Esophagus mucosa (tissue), 1 donor: ENCODE measurements at places on chromosomes 2 and 18. TPM values are rescaled to one million over a fixed set of nuclear protein-coding genes. Genes with fewer than 3 reads are reported as not detected.

DNA sequence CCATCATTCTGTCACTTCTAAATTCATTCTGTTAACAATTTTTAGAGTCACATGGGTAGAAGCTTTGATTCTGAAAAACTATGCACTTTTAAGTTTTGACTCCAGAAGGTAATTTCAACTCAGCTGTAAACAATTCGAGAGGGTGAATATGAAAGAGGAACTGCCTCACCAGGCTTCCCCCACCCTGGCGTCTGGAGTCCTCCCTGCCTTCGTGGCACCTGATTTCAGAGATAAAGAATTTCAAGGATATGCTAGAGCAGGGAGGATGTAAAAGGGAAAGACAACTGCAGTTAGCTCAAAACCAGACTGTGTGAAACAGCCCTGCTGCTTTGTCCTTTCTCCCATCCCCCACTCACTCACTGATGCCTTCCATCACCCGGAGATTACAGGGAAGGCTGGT lies 40.7 kb downstream of the ONECUT2 start:
- no peak for ATAC-seq

- peak; percentile 70 for ATAC-seq
Measured at GRCh38 chr2:157173740-157174184, 83.7 kb upstream of the GALNT5 start.

DNA sequence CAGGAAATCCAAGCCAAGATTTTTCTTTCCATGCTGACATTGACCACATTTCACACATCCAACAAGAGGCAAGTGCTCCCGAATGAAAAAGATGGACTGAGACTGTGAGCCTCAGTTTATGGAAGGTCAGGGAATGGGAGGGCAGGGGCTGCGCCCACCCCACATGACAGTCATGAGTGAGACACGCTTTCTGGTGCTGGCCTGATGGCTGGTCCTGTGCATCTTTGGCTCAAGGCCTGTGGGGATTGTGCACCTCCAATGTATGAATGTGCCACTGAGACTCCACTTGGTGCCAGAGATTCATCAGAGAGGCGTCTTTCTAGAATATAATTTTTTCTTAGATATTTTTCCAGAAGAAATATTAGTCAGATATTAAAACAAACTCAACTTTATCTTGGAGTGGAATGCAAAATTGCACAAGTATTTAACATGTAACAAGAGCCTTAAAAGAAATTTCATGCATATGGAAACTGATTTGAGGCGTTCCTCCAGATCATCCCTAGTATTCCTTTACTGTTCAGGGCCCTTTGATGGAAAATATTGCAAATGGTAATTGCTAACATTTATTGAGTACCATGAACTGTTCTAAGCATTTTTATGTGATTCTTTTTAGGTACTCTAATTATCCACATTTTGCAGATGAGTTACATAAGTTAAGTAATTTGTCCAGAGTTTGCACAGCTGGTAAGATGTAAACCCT lies 87.3 kb upstream of the GPR45 start:
- no peak for ATAC-seq

DNA sequence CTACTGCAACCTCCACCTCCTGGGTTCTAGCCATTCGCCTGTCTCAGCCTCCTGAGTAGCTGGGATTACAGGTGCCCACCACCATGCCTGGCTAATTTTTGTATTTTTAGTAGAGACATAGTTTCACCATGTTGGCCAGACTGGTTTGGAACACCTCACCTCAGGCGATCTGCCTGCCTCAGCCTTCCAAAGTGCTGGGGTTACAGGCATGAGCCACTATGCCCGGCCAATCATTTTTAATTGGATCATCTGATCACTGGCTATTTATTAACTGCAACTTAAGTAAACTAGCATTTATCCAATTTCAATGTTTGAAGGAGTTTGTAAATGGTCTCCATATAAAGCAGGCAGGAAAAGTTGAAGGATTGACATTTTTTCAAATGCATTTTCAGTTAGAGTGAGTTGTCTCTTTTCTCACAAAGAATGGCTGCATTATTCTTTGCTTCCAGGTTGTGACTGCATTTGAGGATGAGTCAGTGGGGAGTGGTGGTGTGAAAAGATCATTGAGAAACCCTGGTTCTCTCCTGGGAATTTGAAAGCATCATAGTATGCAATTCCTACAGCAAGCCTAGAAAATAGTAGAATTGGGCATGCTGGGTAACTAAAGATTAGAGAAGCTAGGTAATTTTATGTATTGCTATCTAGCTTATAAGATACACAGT lies 431.1 kb upstream of the ZEB2 start:
- ATAC-seq = peak; percentile 80

- ATAC-seq = no peak
Measured at GRCh38 chr18:61817086-61817485, 75.7 kb downstream of the RNF152 start.

DNA sequence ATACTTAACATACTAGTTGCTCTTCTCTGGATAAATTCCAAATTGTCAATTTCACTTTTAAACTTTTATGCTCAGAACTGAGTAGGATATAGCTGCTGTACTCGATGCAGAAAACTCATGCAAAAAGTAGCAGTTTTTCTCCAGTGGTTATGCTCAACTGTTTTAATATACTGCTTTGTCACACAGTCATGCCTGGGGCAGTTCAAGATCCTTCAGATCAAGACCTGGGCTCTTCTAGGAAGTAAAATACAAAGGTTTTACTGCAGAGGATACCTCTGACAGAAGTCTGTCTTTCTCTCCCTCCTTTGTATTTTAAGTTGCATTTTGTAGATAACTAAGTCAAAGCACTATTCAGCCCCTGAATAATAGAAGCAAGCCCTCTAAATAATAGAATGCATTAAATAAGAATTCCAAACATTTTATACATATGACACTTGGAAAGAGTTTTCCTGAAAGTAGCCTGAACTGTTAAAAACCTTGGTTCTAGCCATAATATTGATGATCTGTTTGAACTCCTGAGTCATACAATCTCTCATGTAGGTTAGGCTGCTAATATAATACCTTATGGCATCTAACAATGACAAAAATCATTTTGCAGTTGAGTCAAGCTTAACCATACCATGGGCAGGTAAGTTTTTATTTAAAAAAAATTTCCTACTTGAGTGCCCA lies 183.3 kb upstream of the TRIB2 start:
- no peak for ATAC-seq

GRCh38 chr2:148885988-148886387 lies 11.0 kb downstream of the KIF5C start:
- no peak for ATAC-seq

GRCh38 chr2:64342195-64343099 lies 111.5 kb upstream of the LGALSL start:
- ATAC-seq = no peak

GRCh38 chr2:56313500-56313921 lies 129.7 kb downstream of the CCDC85A start:
- ATAC-seq = no peak

- ATAC-seq = no peak
Measured at GRCh38 chr18:12960853-12961397, 13.1 kb downstream of the SEH1L start.

- no peak for ATAC-seq
Measured at GRCh38 chr18:35923939-35924684, 48.4 kb upstream of the RMP24 start.

GRCh38 chr2:20728114-20728758 lies 61.3 kb downstream of the GDF7 start:
- ATAC-seq = no peak

DNA sequence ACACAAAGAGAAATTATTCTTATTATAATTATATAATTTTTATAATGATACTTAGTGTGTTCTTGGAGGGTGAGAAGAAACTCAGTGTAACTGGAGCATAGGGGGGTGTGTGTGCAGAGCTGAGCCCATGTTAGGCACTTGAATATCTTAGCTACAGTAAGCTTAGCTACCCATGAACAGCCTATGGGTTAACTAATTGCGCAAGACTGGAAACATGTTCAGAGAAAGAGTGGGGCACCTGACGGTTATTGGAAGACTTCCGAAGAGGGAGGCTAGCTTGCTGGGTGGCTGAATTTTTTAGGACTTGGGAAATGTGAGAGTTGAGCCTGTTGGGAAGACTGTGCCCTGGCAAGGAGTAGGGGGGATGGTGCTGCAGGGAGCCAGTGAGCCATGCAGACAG lies 229.2 kb downstream of the SLC4A3 start:
- ATAC-seq = no peak

GRCh38 chr18:32507093-32507492 lies 36.4 kb upstream of the GAREM1 start:
- no peak for ATAC-seq

- ATAC-seq = no peak
Measured at GRCh38 chr2:70580352-70580751, 26.7 kb upstream of the TGFA start.

L3MBTL4 gene
- 4.8 TPM for total RNA-seq

ZNF385B gene
- 0.32 TPM for total RNA-seq

REEP1 gene
- total RNA-seq = 1.6 TPM

SLC5A7 gene
- total RNA-seq = not detected

CARF gene
- 6.6 TPM for total RNA-seq

RUFY4 gene
- 0.12 TPM for total RNA-seq
